ENCODE measurements at places on chromosomes 5 and 9.

DNA sequence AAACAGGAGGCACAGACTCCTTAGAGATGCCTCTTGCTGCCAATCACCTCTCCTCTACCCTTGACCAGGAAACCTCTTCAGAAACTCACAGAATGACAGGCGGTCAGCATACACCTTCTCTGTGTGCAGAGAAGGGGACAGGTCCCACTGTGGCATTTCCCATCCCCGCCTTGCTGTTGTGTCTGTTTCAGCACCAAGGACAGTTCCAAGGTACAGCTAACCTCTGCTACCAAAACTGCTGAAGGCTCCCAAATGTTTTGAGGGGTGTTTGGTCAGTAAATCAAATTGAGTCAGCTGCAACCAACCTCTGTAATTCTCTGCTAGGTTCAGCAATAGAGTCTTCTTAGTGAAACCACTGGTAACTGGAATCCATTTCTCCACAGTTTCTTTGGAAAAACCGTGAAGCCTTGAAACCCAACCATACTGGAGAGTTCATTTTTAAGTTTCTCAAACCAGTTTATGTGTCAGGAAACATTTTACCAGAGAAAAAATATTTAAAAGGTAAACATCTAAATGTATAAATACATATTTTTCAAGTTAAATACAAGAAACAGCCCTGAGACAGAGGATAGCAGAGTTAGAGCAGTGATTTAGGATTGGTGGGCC is 122.0 kb downstream of the DRD1 start:
- peak; percentile 4 for DNase-seq

DNA sequence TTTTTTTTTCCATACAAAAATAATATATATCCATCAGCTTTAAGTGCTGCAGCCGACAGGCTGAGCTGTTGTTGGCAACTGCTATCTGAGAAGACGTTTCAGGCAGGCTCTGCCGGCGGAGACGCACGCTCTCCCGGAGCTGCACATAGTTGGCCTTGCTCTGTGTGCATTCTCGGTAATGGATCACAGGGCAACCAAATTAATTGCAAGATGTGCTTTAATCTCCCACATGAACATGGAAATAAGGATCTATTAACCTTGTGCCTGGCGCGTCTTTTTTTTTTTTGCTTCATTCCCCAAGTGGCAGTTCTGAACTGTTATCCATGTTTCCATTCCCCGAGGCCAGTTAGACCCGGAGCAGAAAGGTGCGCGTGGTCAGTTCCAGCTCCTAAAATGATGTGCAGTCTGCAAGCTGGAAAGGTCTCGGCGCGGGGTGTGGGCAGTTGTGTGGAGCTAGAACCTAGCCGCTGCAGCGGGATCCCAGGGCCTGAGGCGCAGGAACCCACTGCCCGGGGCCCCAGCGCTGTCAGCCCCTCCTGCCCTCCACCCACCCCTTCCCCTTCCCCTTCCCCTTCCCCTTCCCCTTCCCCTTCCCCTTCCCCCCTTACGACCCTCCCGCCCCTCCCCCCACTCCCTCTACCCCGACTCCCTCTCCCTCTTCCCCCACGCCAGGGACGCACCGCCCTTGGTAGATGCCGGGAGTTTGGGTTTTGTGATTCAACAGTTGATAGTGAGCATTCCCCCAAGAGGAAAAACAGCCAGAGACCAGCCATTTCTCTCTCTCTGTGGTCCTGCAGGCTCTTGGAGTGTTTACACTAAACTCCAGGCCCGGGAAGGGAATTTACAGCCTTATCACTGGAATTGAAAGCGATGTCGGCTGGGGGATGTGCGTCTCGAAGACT is 137.8 kb downstream of the CEP120 start:
- DNase-seq = no peak

DNA sequence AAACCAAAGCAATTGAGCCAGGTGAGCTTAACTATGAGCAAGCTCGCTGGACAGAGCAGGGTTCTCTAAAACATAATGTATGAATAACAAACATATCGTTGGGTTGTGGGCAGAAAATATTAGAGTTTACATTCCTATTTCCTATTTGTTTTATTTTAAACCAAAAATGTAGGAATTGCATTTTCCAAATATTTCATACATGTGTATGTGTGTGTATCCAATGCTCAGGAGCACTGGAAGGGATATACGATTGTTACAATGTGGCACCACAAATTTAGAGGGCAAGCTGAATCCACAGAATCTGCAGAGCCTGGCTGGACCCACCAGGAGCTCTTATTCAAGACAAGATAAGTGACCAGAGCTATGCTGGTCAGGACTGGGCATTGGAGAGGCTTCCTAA is 325.3 kb upstream of the HAPLN1 start:
- DNase-seq = no peak

GRCh38 chr5:146419696-146420095 is 27.4 kb upstream of the TCERG1 start:
- DNase-seq = no peak

DNA sequence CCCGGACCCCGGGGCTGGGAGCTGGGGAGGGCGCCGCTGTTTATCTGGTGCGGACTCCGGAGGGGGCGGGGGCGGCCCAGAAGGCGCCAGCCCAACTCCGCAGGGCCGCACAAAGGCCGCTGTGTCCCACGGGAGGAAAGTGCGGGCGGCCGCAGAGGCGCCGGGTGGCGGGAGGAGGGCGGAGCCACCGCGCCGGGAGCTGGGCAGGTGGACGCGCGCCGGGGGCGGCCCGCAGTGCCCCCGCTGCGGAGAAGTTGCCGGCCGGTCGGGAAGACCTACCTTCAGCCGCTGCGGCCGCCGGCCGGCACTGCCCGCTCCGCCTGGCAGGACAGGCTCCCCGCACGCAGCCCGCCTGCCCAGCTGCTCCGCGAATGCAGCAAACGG is 43.6 kb downstream of the NACC2 start:
- DNase-seq = no peak

DNA sequence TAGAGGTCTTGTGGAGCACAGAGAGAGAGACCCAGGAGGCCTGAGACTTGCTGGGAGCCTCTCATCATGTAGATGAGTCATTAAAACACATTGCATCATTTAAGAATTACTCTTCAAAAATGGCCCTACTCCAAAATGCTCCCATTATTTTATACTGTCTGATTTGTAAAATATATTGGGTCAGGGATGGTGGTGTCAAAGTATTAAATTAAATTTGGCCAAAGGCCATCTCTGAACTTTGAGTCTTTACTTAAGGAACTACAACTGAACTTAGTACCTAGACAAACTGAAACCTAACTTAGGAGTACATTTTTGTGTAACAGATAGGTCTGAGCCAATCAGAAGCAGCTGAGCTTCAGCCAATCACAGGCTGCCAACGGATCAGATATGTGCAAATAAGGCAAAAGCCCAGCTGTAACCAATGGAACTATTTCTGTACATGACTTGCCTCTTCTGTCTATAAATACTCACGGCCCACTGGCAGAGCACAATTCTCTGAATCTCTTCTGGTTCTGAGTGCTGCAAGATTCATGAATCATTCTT is 657.2 kb downstream of the TLE1 start:
- DNase-seq = no peak

- no peak for DNase-seq
Measured at GRCh38 chr9:24899463-24899862, 353.8 kb upstream of the IZUMO3 start.

DNA sequence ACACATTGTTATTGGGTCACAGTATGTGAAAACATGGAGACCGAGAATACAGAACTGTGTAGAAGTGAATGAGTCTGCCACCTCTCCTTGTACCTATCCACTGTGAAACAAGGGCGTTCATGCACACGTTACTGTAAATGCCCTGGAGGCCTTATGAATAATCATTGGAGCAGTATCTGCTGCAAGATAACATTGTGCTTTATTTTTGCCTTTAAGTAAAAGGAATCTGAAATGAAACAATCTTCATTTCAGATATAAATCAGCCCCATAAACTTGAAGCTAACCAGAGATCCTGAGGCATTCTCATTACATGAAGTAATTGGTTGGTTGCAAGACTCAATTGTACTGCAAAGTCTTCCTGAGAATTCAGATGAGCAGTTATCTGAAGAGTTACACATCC is 419.6 kb downstream of the KDM4C start:
- no peak for DNase-seq

DNA sequence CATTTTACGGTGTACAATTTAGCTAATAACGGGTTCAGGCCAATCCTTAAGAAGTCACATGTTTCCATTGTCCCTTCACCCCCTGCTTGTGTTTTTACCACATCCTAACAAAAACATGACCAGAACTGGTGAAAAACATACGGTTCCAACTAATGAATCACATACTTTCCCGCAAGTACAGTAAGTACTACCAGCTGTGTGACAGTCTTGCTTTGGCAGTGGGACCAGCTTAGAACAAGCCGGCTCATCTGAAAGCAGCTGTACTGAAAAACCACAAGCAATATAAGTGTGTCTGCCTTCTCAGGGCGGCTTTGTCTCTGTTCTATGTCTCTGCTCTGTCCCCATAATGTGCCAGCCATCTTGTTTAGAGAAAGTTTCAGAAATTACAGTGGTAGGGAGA is 242.5 kb downstream of the BNC2 start:
- DNase-seq = no peak

- no peak for DNase-seq
Measured at GRCh38 chr5:19240170-19240569, 747.8 kb downstream of the CDH18 start.

- no peak for DNase-seq
Measured at GRCh38 chr5:116810951-116811350, 236.3 kb upstream of the SEMA6A start.

GRCh38 chr9:121881920-121882500 is 211.1 kb downstream of the TTLL11 start:
- DNase-seq = no peak

GRCh38 chr9:92232190-92232589 is 61.3 kb downstream of the IARS1 start:
- DNase-seq = no peak

- no peak for DNase-seq
Measured at GRCh38 chr9:124329206-124329792, 71.5 kb downstream of the NEK6 start.

DNA sequence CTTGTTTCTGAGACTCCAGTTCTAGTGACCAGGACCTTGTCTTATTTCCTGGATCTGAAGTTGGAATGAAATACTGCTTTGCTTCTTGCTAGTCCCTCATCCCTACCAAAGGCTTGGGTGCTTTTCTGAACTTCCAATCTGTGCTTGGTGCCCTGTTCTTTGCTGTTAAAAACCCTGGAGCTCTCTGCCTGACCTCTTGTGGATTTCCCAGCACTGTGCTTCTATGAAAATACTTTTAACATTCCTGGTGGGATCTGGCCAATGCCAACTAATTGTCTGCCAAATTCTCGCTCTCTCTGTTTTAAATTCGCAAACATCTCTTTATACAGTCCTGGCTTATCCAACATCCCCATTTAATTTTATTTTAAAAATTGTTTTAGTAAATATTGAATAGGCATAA is 26.7 kb upstream of the CSNK1G3 start:
- DNase-seq = no peak

GRCh38 chr5:7745882-7746610 is 104.9 kb downstream of the CFAP90 start:
- peak; percentile 28 for DNase-seq

DNA sequence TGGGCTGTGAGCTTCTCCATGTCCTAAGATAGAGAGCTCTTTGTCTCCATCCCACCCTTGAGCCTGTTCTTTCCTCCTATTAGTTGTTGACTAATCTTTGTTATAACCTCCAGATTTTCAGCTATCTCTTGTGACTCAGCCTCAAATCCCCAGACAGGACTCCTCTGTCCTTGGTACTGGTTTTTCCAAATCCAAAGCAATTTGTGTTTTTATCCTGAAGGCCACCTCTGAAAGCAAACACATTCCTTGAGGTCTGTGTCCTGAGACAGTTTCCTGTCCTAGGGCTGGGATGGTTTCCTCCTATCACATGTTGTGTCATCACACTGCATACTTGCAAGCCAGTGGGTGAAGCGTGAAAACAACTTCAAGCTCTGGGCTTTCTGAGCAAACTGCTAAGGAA is 8.5 kb downstream of the TNC start:
- DNase-seq = no peak

- no peak for DNase-seq
Measured at GRCh38 chr5:68673106-68673822, 420.6 kb upstream of the SLC30A5 start.

- no peak for DNase-seq
Measured at GRCh38 chr5:134453016-134453415, 41.3 kb upstream of the CDKN2AIPNL start.

- no peak for DNase-seq
Measured at GRCh38 chr9:77514886-77515711, 133.0 kb downstream of the GNA14 start.

DNA sequence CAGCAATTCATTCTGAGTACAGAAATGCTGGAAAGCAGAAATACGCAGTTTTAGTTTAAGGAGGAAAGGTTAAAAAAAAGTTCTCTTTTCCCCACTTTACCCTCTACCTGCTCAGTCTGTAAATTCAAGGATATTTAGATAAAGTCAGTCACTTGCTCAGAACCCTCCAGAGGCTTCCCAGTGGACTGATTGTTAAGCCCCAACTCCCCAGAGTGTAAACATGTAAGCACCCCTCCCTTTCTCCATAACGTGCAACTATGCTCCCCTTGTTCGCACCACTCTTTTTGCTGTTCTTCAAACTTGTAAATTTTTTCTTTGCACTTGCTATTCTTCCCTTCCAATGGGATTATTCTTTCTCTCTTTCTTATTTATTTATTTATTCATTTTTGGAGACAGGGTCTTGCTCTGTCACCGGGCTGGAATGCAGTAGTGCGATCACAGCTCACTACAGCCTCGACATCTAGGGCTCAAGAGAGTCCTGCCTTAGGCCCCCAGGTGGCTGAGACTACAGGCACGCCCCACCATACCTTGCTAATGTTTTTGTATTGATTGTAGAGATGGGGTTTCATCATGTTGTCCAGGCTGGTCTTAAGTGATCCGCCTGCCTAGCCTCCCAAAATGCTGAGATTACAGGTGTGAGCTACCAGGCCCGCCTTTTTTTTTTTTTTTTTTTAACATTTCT is 32.5 kb upstream of the ERBIN start:
- no peak for DNase-seq

GRCh38 chr5:180330810-180331646 is 22.1 kb downstream of the GFPT2 start:
- no peak for DNase-seq

DNA sequence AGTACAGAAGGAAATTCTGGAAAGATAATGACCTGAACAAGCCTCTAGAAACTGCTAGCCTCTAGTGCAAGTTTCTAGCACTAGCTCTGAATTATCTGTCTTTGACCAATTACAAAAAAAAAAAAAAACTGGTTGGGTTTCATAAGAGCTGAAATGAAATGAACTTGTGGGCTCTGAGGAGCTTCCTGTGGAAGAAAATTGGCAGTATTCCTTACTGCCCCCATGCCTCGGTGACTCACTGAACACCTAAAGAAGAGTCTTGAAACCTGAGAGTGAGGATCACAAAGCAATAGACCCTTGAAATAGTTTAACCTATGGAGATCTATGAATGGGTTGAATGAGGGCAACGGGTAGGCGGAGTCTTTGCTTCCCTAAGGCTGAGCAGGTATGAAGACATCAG is 263.6 kb upstream of the RASA1 start:
- DNase-seq = no peak

- no peak for DNase-seq
Measured at GRCh38 chr9:679462-679861, 162.0 kb upstream of the DMRT1 start.

GRCh38 chr5:1235838-1236237 is 10.7 kb downstream of the SLC6A18 start:
- no peak for DNase-seq

GRCh38 chr5:111299831-111300432 is 75.7 kb downstream of the CAMK4 start:
- DNase-seq = no peak
